ENCODE measurements at places on chromosomes 6 and 20.
A peak's percentile ranks its signal among the peaks of the same experiment; 100 is the strongest.

- peak; percentile 59 for DNase-seq
Measured at GRCh38 chr6:38057994-38058393, 238.5 kb downstream of the ZFAND3 start.

- DNase-seq: no peak
Measured at GRCh38 chr6:156102129-156102528, 646.5 kb upstream of the NOX3 start.

- DNase-seq: no peak
Measured at GRCh38 chr6:147560670-147561069, 52.2 kb downstream of the SAMD5 start.

GRCh38 chr6:77834591-77834996 is 181.8 kb downstream of the MEI4 start:
- no peak for DNase-seq

DNA sequence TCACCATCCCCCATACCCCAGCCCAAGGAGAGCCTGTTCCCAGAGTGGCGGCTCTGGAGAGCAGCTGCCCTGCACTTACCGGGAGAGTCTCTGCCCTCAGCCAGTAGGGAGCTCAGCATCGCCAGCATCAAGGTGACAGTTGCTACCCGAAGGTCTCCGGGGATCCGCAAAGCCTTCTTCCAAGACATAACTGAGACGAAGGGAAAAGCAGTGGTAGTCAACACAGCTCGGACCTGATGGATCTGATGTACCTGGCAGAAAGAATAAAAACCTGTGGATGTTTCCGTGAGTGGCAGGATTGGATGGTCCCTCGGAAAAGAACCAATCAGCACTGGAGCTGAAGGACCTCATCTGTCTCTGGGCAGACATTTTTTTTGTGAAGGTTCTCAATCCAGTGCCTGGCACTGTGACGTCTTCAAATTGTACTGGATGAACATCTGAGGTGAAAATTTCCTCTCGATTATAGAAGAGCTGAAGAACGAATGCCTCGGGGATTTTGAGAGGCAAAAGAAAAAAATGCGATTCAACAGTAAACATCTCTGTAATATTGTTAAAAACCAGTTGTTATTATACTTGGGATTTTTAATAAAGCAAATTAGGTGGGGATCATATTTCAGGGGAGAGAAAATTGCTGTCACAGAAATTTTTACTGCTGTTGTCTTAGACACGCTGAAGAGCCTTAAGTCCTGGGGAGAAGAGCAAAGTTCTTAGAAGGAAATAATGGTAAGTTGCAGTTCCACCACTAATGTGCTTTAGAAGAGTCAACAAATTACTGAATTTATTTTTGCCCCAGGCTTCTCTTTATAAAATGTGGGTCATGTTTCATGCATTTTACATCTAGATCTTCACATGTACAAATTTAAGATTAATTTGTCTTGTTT is at the start of gene HLA-DQB1:
TSS of gene HLA-DQB1 (minus strand) at position 238 of the 881 bp plus-strand sequence. CDS start at position 188, 50 bp downstream.
- no peak for DNase-seq

DNA sequence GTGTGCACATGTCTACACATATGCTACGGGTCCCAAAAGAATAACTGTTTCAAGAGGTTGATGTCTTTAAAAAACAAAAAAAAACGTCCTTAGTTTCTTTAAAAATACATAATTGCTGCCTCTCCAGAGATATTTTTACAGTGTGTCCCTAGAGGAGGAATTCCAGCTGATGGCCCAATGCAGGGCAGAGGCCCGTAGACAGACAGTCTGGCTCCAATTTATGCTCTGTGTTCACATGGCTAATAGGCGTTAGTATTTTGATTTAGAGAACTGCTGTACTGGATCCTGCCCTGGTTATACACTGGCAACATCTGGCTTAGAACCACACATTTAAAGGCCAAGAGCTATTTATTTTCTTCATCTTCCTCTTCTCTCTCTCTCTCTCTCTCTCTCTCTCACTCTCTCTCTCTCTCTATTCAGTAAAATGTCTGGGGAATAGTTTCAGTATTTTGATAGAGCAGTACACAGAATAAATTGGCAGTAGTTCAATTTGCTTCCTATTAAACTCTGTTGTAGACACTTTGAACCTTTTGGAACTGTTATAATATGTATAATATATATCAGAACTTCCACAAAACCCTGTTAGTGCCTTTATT is 260.6 kb downstream of the EYA4 start:
- DNase-seq: no peak

DNA sequence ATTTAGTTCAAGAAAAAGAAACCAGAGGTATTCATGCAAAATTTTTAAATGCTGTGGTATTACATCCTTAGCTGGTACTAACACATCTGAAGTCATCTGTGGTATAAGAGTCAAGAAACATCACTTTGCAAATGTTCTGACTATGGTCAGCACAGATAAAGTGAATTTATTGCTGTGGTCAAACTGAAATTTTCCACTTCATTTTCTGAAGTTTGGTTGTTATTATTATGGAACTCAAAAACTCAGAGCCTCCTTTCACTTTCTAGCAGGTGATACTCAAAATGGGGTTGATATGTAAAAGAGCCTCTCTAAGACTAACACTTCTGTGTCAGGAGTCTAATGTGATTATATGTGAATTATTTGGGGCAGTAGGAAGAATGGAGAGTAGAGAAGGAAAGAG is 257.8 kb downstream of the RNGTT start:
- no peak for DNase-seq

GRCh38 chr20:43537921-43538877 is 20.6 kb upstream of the SGK2 start:
- peak; percentile 65 for DNase-seq

DNA sequence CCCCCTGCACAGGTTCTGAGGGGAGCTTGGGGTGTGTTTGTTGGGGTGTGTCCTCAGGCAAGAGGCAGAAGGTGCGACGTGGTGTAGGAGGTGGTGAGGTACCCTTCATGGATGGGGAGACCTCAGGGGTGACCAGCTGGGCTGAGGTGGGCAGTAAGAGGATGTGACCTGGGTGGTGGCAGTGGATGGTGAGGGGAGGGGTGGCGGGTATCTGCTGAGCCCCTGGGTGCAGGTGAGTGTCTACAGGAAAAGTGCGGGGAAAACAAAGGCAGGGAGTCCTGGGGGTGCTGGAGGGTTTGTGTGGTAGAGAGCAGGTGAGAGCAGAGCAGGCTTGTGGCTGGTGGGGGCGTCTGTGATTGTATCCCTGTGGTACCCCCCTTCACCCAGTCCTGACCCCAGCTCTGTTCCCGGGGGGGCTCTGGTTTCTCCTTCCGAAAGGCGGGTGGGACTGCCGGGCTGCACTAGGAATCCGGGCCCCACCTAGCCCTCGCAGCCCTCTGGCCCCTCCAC is 631 bp downstream of the RAET1L start:
- DNase-seq: no peak

DNA sequence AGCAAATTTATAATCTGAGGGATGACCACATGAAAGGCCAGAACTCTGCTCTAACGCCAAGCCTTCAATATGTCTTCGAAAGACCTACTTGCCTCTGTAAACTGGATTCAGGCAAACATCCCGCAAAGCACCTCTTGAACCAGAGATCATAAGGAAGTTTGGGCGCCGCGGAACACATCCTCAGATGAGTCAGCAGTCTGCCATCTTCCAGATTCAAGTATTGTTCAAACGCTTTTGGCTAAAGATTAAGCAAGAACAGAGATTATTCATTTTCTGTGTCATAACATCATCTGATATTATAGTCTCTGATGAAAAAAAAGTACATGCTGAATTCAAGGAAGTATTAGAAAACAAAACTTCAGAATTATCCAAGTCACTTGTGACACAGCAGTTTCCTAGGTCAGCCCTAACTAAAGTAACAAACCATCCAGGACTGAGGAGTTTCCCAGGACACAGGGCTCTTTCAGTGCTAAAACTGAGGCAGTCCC is 20.8 kb downstream of the TBC1D7 start:
- DNase-seq: no peak

DNA sequence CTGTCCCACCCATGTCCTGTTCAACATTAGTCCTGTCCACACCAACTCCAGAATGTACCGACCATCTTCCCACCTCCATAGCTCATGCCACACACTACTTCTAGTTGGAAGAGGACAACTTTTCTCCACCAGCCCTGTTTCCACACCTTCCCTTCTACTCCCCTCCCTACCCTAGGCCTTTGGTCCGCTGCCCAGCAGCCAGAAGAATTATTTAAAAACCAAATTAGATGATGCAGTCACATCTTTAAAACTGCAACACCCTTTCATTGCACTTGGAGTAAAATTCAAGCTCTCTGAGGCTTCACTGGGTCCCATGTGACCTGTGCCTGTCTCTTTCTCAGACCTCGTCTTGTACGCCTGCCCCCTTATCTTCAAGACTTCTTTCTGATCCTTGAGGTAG is 53.8 kb downstream of the BANF2 start:
- DNase-seq: no peak

GRCh38 chr6:16196260-16196983 is 42.0 kb upstream of the GMPR start:
- no peak for DNase-seq

DNA sequence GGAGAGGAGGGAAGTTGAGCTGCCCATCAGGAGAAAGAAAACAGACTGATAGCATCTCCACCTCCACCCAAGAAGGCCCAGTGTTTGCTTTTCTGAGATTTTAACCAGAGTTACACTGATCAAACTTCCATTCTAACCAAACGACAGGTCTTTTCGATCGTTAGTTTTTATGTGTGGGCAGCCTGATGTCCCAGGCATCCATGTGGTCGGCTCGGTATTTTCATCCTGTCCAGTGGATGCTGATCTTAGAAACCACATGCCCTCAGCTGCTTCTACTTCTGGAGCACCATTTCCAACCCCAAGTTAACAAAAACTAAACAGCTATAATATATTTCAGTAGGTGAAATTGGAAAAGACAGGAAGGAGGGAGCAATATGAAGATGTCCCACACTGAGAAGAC is 536.8 kb upstream of the JAG1 start:
- no peak for DNase-seq

- DNase-seq: no peak
Measured at GRCh38 chr20:15375836-15376235, 1038.4 kb upstream of the FLRT3 start.

DNA sequence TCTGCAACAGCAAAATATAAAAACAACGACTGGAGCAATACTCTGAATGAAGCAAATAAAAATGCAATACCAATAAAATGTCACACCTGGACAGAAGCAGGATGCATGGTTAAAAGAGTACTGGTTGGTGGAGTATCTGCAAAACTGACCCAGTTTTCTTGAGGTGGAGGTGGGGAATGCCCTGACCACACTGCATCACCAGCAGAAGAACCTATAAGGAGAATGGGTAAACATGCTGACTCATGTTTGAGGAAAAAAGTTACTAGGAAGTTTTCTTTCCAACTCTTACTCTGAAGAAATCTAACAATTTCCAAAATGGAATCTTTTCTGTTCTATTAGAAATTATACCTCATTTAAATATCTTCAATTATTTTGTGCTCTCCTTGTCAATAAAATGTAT is 43.6 kb downstream of the REPS1 start:
- peak; percentile 64 for DNase-seq

DNA sequence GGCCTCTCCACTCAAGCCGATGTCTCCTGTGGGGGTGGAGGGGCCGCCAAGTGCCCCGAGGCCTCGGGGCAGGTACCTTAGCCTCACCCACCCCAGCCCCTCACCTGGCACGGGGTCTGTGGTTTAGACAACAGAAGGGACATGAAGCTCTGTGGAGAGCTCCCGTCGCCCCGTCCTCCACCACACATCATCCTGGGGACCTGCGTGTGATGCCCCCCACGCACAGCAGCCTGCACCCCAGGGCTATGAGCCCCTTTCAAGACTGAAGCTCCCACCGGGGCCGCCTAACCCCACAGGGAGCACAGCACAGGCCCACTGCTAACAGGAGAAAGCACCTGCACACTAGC is 8.2 kb downstream of the KCNQ2 start:
- DNase-seq: no peak

DNA sequence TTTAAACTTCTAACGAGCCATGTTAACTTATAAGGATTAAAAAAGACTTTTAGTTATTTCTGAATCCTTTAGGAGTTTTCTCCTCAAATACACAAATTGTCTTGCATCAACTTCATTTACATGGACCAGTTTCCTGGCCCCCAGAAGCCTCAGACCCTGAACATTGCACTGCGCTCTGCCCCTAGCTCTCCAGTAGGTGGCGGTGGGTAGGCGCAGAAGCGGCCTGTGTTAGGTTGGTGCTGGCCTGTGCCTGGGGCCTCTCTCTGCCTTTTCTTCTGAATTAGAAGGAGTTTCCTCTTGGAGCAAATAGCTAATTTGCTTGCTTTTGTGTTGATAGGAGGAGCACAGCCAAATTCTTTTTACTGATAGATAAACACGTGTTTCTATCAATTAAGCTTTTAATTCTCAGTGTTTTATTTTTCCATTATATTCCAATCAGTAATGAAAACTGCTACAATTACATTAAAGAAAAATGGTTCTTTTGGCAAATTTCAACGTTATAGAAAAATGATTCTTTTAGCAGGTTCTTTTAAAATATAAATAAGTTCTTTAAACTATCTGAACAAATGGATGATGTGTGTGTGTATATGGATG is 44.4 kb downstream of the DTD1 start:
- DNase-seq: peak; percentile 57

- no peak for DNase-seq
Measured at GRCh38 chr6:8888468-8888867, 453.1 kb upstream of the SLC35B3 start.

- no peak for DNase-seq
Measured at GRCh38 chr6:37745748-37746147, 48.1 kb upstream of the MDGA1 start.

DNA sequence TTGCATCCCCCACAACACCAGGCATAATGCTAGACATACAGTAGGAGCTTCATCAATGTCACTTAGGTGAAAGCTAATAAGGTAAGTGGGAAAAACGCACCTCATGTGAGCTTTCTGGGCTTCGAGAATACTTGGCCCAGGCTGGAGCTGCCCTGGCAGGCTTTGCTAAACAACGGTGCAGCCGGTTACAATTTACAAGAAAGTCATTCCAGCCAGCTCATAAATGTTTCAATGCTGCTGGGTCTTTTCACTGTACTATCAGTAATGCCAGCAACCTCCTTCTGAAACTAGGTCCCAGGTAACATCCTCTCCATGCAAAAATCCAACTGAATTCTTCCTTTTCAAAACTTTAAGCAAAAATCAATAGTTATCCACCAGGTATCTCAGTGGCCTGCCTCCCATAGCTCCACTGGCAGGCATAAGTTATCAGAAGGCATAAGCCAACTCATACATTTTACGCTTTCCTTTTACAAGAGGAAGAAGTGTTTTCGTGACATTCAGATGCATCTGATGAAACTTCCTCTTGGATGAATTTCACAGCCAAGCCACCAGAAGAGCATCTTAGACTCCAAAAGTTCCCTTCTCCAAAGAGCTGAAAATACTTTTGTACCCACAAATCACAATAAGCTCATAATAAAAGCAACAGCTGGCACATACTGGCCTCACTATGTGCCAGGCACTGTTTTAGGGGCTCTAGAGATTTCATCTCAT is 56.3 kb downstream of the RTN4IP1 start:
- no peak for DNase-seq

Measured in PC-9 (cell line).